ENCODE measurements at places on chromosomes 5 and 9. TPM values are rescaled to one million over a fixed set of nuclear protein-coding genes. Genes with fewer than 3 reads are reported as not detected.

TNC gene
- total RNA-seq, result 799 TPM

ZNF483 gene
- total RNA-seq, result 27.1 TPM

WNT8A gene
- total RNA-seq, result not detected

LRRC26 gene
- total RNA-seq, result not detected

KIF4B gene
- total RNA-seq, result 0.05 TPM

IGFBPL1 gene
- total RNA-seq, result 1.6 TPM

CEL gene
- total RNA-seq, result 0.62 TPM

FLT4 gene
- total RNA-seq, result 12.0 TPM

ARL14EPL gene
- not detected for total RNA-seq

NIM1K gene
- 1.5 TPM for total RNA-seq

SURF6 gene
- total RNA-seq, result 25.8 TPM

IL33 gene
- 145 TPM for total RNA-seq

CORO2A gene
- 0.78 TPM for total RNA-seq

DNA sequence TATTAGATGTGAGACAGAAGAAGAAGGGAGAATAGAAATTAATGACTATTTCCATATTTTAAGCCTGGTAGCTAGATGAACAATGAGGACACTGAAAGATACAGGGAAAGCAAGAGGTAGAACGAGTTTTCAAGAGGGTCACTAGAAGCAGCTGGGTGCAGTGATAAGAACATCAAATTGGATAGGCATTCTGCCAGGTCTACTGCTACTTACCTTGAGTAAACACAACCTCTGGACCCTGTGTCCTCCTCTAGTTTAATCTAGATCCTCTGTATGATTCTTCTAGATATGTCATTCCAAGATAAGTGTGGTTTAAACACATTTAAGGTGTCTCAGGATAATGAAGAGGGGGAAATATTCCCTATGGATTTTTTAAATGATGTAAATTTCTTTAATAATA is 31.2 kb downstream of the OTP start:
- no peak for ATAC-seq

DNA sequence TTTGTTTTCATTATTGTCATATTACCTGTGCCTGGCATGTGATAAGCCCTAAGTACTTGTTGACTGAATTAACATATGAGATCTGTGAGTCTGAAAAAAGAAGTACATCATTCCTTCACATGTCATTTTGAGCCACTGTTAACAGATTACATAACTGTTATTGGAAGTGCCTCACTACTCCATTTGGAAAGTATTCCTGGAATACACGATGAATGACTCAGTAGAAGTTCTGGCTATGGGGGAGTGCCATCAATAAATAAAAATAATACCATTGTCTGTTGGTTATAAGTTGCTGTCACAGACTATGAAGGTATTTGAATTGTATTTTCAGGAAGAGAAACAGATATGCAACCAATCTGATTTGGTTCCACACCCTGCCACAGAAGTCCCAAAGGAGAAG is 12.9 kb downstream of the NIPSNAP3B start:
- no peak for ATAC-seq

- no peak for ATAC-seq
These were observed 38.4 kb downstream of the UBE2QL1 start for GRCh38 chr5:6487081-6487480.

GRCh38 chr5:36720688-36721087 is 114.3 kb downstream of the SLC1A3 start:
- ATAC-seq, result no peak

- no peak for ATAC-seq
These were observed 7.7 kb upstream of the TCOF1 start for GRCh38 chr5:150349681-150350275.

DNA sequence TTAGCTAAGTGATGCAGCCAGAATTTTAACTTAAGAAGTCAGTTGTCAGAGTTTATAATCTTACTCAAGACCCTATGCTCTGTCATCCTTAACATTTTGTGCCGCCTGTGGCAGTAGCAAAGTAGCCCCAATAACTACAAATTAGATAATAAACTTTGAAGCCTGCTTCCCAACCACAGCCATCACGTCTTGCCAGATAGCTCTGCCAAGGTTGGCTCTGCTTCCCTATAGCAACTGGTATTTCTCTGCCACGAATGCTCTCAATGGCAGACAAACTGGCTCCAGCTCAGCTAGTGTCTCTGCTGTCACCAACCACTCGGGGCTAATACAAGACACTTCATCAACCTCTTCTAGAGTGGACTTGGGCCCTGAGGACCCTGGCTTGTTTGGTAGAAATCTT is 576.1 kb downstream of the CDH12 start:
- ATAC-seq, result no peak

GRCh38 chr9:98869078-98869745 is 61.7 kb downstream of the GALNT12 start:
- no peak for ATAC-seq

DNA sequence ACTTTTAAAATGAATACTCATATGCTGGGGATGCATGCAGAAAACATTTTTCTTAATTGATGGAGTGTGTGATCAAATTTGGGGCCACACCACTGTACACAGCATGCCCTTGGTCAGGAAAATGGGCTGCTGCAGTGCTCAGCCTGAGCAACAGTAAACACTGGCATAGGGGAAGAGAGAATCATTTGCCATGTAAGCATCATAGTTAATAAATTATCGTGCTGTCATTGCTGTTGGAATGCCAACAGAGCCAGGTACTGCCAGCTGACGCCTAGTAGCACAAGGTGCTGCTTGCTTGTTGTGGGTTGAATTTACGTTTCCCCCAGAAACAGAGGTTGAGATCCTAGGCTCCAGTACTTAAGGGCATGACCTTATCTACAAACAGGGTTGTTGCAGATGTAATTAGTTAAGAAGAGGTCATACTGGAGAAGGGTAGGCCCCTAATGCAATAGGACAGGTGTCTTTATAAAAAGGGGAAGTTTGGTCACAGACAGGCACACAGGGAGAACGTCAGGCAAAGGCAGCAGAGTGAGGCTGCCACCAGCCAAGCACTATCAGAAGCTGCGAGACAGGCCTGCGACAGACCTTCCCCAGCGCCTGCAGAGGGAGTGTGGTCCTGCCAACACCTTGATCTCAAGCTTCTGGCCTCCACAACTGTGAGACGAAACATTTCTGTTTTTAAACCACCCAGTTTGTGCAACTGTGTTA is 25.3 kb downstream of the DAP start:
- ATAC-seq, result no peak

GRCh38 chr5:177437623-177438022 is 9.0 kb upstream of the PRR7 start:
- ATAC-seq, result no peak

GRCh38 chr9:113475031-113475430 is 11.5 kb downstream of the RGS3 start:
- no peak for ATAC-seq

DNA sequence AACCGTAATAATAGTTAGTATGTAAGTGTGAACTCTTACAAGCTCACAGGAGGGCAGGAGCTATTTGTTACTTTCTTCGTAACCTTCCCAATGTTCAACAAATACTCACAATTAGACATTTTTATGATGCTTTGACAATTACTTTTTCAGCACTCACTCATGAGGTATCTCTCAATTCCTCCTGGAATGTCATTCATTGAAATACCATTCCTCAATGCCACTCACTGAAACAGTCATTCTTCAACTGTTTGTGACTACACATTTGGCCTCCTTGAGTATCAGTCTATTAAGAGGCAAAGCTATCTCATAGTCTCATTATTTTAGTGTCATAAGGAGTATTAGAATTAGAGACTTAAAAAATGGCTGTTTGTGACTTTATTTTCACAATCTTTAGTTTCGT is 734.1 kb upstream of the DMAC1 start:
- no peak for ATAC-seq

- no peak for ATAC-seq
These were observed 331.5 kb downstream of the MAN2A1 start for GRCh38 chr5:110021251-110021650.

- ATAC-seq, result no peak
These were observed 220.7 kb downstream of the GNA14 start for GRCh38 chr9:77427256-77427927.

DNA sequence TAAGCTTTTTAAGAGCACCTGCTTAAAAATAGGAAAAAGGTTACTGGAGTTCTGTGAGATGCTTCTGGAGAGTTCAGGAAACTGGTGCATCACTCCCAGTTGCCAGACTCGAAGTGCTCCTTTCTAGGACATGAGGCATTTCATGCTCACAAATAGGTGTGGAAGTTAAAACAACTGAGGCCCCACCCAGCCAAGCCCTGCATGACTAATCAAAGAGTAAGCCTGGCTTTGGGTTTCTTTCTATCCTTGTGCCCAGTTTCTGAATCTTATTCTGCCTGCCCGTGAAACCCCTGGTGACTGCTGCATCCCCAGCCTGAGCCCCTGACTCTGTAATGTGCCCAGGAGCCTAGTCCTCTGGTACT is 7.7 kb downstream of the SPINK9 start:
- ATAC-seq, result no peak

GRCh38 chr5:123033157-123033671 is 3.3 kb downstream of the PPIC start:
- no peak for ATAC-seq

GRCh38 chr5:40052808-40053207 is 626.9 kb upstream of the PTGER4 start:
- ATAC-seq, result no peak

DNA sequence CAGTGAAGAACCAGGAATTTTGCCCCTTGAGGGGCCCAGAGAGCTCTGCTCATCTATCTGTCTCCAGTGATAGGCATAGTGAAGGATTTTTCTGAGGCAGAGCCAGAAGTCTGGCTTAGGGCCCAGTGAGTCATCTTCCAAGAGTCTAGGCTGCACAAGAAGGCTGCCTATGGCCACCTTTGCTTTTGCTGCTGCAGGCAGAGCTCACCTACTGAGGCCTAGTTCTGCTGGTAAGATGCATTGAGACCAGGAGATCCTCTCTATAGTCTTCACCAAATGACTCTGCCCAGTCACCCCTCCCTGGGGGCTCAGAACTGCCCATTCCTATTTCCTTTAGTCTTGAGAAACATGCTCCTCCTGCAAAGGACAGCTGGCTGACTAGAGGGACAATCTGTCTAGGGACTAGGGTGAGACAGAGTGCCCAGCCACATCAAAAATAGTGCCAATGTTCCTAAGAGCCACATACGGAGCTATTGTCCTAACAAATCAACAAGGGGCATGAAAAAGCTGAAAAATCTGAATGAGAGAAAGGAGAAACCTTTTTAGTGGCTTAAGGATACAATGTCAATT is 40.3 kb upstream of the CDKN2AIPNL start:
- peak; percentile 77 for ATAC-seq

GRCh38 chr5:35838370-35839042 is 18.2 kb upstream of the IL7R start:
- ATAC-seq, result no peak

- ATAC-seq, result no peak
These were observed 56.4 kb upstream of the ISL1 start for GRCh38 chr5:51326844-51327243.

DNA sequence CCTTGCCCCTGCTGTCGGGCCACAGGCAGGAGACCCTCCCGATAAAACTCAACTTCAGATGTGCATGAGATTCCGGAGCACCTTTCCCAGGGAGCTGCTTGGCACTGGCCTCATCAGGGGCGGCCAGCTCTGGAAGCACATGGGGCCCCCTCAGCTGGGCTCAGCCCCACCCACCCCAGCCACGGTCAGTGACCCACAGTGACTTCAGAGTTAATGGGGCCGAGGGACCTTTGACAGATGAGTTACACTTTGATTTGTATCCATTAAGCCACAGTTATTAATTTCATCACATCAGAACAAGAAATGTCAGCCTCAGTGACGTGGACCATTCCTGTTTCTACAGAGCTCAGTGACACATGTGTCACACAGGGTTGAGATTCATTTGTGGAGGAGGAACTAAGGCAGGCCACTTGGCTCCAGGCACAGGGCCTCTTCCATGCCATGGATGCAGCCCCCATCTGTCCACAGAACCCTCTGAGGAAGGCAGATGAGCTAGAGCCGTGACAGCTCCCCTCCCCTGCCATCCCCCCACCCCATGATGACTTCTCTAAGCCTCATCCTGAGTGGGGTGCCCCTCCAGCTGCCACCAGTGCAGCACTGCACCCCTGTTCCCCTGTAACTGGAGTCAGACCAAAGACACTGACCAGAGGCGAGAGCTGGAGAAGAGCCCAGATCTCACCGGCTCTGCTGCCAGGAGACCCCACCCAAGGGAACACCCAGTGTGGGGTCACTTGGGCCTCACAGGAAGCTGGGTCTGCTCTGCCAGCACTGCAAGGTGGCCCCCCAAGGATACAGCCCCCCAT is 69.4 kb upstream of the ADAMTS2 start:
- ATAC-seq, result no peak

- ATAC-seq, result no peak
These were observed 60.0 kb downstream of the HSD17B4 start for GRCh38 chr5:119512277-119512676.

GRCh38 chr5:168282120-168282519 is 9.3 kb upstream of the WWC1 start:
- ATAC-seq, result peak; percentile 30

- no peak for ATAC-seq
These were observed 101.3 kb downstream of the PHF2 start for GRCh38 chr9:93677641-93678136.

- ATAC-seq, result no peak
These were observed 187.1 kb downstream of the EDIL3 start for GRCh38 chr5:84197538-84197937.

GRCh38 chr5:96957254-96958049 is 21.6 kb downstream of the LNPEP start:
- no peak for ATAC-seq
